AG04449 (cell line): ENCODE measurements at places on chromosomes 6 and 20.

- no peak for DNase-seq
Observed at GRCh38 chr6:137089305-137089704, 44.5 kb upstream of the IL20RA start.

DNA sequence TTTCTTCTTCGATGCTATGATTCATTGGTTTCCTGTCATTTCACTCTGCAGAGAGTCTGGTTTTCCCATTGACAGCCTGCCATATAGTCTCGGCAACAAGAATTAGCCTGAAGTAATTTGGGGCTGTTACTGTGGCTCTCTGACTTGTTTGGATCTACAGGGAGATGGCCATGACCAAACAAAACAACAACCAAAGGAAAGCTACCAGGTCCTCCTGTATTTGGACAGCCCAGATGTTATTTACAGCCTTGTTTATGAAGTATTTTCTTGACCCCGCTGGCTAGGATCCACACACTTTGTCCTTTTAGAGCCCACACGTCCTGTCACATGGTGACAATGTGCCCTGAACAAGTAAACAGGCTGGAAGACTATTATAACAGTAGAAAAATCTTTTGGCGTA, 111.4 kb upstream of the PREP start:
- DNase-seq, result no peak

GRCh38 chr6:135195522-135195921, 14.4 kb downstream of the MYB start:
- DNase-seq, result no peak

DNA sequence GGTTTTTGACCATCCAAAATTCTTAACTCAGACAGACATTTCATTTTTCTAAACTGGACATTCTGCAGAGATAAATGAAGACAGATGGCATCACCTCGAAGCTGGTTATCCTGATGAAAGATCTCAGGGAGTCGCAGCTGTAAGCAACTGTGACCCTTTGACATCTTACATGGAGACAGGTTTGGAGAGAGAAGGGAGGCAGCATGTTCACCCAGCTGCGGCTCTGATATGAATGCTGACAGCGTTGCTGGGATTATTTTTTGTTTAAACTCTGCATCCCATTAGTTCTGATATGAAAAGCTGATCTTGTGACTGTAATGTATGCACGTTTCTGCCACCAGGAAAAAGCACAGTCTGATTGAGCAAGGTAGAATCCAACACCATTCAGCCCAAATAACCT, 89.4 kb downstream of the C6orf118 start:
- no peak for DNase-seq

DNA sequence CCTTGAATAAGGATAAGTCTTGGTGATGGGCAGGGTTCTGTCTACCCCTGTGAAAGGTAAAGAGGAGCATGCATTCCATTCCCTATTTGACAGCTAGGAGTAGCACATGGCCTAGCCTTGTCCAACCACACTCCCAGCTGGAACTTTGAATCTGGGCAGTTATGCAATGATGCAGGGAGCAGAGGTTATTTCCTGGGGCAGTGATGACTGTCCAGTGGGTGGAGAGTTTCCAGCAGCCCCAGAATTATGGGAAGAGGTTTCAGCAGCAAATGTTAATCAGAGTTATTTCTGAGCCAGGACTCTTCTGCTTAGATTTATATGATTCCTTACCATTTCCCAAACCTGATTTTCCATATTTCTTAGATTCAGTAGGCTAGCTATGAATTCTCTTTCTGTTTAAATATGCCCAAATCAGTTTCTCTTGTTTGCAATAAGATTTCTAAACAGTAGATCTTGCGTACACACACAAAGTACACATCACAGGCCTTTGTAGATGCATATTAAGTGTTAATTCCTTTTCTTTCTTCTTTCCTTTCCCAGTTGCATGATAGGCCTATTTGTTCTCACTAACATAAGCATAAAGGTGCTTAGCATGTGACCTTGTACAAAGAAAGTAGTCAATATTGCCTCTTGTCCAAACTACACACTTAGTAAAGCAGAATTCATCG, 17.3 kb upstream of the TXLNB start:
- DNase-seq, result no peak
